T-helper 9 cell (primary cell): ENCODE measurements at places on chromosomes 3 and 15.

DNA sequence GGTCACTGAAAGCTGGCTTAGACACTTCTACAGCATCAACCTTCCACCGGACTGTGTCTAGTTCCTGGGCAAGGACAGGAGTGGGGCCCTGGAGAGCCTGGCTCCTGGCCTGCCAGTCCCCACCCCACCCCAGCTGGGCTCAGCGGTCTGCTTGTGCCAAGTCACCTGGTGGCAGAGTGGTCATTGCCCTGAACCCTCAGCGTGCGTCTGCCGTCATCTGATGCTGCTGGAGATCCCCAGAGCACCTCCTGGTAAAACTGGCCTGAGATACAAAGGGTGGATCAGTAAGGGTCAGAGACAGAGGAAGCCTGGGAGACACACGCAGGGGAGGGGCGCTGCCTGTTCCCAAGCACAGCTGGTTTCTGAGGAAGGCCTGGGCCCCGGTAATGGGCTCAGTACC, 16.7 kb downstream of the ITIH4 start:
- DNase-seq: no peak

DNA sequence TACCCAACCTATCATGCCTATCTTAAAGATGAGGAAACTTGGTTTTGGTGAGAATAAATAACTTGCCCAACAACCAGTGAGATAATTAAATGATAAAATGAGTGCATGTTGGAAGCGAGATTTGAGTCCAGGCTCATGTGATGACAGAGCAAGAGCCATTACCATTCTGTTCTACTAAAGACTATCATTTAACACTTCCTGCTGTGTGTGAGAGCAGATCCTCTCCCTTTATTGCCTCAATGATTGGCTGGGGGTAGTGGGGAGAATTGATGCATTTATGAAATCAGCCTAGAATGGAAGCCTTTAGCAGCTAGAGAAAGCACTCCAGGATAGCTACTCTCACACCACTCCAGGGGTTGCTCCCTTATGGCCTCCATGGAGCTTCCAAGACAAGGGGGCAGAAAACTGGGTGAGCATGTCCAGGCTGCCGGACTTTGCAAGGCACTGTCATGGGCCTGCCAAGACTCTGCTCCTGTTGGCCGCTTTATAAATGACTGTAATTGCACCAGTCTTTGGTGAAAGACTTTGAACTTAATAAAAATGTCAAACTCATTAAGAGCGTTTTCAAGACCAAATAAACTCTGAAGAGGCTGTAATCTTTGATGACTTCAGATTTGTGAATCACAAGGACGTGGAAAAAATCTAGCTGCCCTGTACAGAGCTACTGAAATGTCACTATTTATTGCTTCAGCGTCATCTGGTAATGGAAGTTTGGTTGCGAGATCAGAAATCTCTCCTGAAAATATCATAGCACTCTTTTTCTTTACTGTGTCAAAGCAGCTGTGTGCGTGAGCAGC, 209.1 kb upstream of the NR2E3 start:
- no peak for DNase-seq

DNA sequence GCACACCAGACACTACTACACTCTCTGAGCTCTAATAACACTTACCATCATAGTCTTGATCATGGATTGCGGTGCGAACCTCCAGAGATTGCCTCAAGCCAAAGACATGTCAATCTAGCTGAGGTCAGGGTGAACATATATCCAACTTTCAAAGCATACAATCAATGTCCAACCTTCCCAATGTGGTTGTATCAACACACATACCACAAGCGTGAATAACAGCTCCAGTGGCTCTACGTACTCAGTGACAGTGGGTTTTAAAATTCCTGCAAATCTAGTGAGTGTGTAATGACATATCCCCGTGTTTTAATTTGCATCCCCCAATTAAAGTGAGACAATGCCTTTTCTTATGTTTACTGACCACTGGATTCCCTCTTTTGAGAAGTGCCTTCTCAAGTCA, 29.6 kb downstream of the SFMBT1 start:
- no peak for DNase-seq

GRCh38 chr3:172799246-172799645, 48.7 kb downstream of the ECT2 start:
- no peak for DNase-seq

DNA sequence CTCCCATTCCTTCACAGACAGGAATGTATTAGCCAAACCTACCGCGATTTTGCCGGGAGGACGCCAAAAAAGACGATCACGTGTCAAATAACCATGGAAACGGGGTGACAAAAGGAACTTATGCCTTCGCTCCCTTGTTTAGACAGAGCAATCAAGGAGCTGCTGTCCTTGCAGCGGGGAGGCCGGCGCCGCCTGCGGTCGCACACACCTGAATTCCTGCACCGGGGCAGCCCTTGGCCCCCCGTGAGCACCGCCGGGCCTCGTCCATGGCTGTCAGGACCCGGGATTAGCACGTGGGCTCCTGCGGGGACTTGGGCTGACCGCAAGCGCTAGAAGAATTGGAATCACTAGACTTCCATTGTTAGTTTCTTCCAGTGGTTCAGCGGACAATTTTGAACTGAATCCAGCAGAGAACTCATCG, 193.1 kb downstream of the SHQ1 start:
- no peak for DNase-seq

GRCh38 chr3:113166719-113167492, 44.5 kb upstream of the BOC start:
- no peak for DNase-seq

DNA sequence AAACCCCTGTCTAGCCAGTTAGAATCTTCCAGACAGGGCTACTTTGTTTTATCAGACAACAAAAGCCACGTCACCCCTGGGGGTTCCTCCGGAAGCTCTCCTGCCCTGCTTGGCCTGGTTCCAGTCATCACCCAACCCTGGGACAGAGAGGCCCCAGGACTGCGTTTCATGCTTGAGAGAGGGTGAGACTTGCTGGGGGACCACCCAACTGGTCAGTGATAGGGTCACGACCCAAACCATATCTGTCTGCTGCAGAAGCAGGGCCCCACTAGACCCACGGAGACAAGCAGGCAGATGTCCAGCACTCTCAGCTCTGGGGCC, 1.2 kb downstream of the NT5DC2 start:
- DNase-seq: no peak

- DNase-seq: no peak
Observed at GRCh38 chr15:49045751-49046219, 461 bp downstream of the SECISBP2L start.

GRCh38 chr3:12870942-12871341, 29.6 kb upstream of the RPL32 start:
- no peak for DNase-seq

DNA sequence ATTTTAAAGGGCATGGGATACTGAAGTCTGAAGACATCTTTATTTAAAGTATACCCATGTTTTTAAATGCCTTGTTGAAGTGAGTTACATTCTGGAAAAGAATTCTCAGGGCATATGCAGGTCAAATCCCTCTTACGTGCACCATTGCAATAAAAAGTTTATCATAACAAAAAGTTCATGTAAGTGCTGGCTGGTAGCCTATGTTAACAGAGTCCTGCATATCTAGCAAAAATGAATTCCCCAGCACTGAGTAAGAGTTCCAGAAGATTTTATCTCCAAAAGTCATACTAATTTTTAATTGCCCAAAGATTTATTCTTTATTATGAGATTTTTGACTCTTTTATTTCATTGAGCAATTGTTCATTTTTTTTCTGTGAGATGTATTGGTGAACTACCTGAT, 104.7 kb upstream of the ROBO1 start:
- no peak for DNase-seq

DNA sequence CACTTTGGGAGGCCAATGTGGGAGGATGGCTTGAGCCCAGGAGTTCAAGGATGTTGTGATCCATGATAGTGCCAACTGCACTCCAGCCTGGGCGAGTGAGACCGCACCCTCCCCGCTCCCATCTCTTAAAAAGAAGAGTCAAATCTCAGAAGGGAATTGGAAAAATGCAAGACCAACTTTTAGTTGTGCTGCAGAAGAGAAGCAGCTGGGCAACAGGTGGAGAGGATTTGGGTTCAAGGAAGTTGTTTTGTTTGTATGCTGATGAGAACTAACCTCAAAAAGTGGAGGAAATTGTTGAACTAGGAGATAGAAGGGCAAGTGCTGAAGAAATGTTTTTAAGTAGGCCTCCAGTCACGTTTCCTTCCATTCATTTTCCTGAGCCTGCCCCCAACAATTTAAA, 12.8 kb upstream of the PDCD7 start:
- no peak for DNase-seq

DNA sequence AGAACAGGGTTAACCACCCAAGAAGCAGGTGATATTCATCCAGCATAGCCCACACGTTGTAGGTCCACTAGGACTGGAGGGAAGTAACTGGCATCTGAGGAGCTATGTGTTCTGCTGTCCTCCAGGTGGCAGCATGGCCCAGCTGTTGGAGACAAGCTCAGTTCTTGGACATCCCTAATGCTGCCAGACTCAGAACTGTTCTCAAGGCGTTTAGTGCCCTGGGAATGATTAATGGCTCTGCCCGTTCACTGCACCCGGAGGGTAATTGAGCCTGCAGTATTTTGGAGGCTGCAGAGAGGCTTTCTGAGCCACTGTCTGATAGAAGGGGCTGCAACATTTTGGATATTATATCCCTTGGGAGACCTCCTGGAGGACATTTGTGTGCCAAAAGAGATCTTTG, 521.3 kb upstream of the SEMA6D start:
- no peak for DNase-seq

DNA sequence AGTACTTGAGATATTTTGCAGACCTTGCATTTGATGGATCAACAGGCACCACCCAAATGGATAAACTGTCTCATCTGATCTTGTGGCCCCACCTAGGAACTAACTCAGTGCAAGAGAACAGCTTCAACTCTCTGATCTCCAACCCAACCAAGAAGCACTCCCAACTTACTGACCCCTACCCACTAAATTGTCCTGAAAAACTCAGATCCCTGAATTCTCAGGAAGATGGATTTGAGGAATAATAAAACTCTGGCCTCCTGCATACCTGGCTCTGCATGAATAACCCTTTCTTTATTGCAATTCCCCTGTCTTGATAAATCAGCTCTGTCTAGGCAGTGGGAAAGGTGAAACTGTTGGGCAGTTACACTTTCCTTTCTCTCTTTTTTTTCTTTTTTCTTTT, 247.9 kb downstream of the ZPLD1 start:
- DNase-seq: no peak

DNA sequence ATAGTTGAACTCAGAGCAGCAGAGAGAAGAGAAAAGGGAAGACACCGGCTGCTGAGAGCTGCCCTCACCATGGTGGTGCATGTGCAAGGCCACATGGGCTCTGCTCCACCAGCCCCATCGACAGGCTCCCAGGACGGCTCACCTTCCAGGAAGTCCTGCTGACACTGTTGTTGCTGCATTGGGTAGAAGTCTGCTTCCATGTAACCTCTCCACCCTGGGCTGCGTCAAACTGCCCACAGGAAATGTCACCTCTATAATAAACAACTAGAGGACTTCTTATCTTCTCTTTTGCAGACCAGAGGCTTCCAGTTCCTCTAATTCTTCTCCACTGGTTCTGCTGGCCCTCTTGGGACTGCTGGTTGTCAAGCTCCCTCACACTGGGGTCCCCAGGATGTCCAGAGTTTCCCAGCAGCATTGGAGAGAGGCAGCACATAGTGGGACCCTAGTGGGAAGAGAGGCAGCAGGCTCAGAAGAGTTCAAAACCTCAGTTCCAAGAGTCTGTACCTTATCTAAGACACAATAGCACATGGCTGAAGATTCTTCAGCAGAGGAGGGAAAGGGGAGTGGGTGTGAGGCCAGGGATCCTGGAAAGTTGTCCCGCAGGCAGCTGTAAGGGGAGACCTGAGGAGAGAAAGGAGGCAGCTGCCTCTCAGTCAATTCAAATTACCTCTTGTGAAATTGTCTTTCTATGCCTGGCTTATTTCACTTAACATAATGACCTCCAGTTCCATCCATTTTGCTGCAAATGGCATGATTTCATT, 5.8 kb upstream of the CCR3 start:
- DNase-seq: no peak

DNA sequence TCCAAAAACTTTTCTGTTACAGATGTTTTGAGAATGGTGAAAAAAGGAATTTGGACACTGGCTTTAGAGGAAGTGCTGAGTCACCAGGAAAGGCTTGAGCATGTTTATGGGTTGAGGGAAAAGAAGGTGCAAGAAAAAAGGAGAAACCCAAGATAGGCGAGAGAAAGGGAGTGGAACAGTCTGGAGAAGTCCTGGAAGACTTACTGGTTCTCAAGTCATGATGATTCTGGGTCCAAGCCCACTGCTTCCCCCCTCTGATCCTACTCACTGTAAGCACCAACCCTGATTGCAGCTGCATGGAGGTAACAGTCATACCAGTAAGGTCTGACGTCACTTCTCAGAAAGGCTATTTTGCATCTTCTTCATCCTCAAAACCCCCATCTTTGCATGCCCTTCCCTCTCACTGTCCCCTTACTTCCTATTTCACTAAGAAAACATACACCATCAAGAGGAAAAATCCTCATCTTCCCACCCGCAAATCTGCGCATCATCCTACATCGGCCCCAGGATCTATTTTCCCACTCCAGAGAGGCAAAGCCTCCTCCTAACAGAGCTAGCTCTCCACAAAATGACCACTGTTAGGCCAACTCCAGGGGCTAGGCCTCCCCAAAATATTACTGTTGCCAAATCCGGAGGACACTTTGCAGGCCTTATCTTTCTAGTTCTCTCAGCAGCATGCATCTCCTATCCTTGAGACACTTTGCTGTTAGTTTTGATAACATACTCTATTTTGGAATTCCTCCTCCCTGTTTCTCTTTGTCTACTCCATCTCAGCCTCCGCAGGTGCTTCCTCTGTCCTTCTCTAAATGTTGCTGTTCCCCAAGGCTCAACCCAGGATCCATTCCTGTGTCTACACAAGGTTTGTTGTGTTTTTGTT, 3.2 kb upstream of the ATP13A3 start:
- no peak for DNase-seq

DNA sequence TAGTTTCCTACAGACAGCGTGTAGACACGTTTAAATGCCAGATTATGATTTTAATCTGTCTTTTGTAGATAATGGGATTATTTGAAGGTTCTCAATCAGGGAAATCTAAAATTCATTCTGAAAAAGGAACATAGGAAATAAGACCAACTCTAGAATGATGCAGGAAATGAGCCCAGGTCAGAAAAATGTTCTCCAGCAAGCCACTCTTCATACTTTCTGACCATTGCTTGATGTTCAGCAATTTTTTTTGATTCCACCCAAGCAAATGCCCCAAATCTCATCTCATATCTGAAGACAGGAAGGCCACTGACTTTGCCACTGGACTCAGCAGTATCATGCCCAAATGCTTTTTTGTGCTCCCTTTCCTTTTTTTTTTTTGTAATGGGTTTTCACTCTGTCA, 373.4 kb downstream of the LPP start:
- no peak for DNase-seq

DNA sequence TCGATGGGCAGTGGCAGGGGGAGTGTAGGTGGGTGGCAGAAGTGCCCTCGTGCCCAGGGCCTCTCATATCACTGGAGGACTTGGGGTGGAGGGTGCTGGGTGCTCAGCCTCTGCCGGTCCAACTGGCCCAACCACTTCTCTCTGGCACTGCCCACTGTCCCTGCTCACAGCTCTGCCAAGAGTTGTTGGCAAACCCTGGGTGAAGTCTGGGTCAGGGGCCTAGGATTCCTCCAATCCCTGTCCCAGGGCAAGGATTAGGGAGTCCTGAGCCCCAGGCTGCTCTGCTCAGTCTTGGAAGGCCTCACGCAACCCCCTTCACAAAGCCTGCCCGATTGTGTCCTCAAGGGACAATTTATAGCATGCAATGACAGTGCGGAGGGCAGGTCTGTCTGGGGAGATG, 5.2 kb upstream of the PRKCD start:
- DNase-seq: no peak

GRCh38 chr3:4251412-4251811, 51.8 kb upstream of the SETMAR start:
- no peak for DNase-seq

- DNase-seq: no peak
Observed at GRCh38 chr3:47333907-47334306, 46.9 kb upstream of the PTPN23 start.
